ENCODE measurements at places on chromosomes 11 and 22. TPM values are rescaled to one million over a fixed set of nuclear protein-coding genes. Genes with fewer than 3 reads are reported as not detected.

MMP3 gene
- total RNA-seq: not detected

CRYBB2 gene
- total RNA-seq: not detected

EXPH5 gene
- 6.7 TPM for total RNA-seq

SERPING1 gene
- total RNA-seq: 61.4 TPM

C11orf86 gene
- total RNA-seq: not detected

RASGRP2 gene
- 0.05 TPM for total RNA-seq

APOBEC3A gene
- 2.1 TPM for total RNA-seq

DEUP1 gene
- total RNA-seq: not detected
